ENCODE measurements at places on chromosomes 12 and 14.

DNA sequence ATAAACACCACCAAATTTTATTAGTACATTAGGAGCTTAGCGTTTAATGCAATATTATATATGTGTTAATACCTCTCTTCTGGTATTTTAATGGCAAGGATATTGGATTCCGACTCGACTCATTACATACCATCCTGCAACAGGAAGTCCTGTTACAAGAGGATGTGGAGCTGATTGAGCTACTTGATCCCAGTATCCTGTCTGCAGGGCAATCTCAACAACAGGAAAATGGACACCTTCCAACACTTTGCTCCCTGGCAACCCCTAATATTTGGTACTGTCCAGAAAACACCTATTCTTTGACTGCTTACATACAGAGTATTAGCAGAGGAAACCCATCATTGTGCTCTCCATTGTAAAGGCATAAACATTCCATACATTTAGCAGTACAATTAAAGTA, 45.2 kb downstream of the VEZT start:
- DNase-seq, result no peak

- no peak for DNase-seq
Measured at GRCh38 chr14:104983231-104983721, 2.3 kb upstream of the CLBA1 start.

- DNase-seq, result no peak
Measured at GRCh38 chr12:54708826-54709225, 60.7 kb upstream of the DCD start.

GRCh38 chr12:98939926-98940325, 294.8 kb downstream of the APAF1 start:
- DNase-seq, result no peak

- DNase-seq, result no peak
Measured at GRCh38 chr12:130434560-130434959, 96.9 kb downstream of the PIWIL1 start.

- peak; percentile 89 for DNase-seq
Measured at GRCh38 chr14:71714225-71714624, 218.0 kb upstream of the RGS6 start.

All from fibroblast of skin of left biceps (primary cell).